ENCODE measurements at places on chromosomes 1 and 21. TPM values are rescaled to one million over a fixed set of nuclear protein-coding genes. Genes with fewer than 3 reads are reported as not detected.

DNA sequence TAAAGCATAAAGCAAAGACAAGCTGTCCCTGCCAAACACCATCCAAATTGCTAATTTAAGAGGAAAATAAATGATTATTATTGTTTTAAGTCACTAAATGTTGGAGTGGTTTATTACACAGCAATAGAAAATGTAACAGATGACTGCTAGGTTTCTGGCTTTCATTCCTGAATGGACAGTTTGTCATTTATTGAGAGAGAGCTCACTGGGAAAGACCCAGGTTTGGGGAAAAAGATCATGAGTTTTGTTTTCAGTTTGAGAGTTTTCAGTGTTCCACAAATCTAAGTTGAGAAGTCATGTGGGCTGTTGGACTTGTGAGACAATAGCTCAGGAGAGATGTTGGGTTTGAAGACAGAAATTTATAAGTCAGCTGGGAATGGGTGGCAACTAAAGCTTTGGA is 5.4 kb downstream of the GPA33 start:
- no peak for DNase-seq

GRCh38 chr1:157161901-157162300 is 23.7 kb upstream of the ETV3 start:
- no peak for DNase-seq

- DNase-seq: no peak
Measured at GRCh38 chr21:16418226-16418625, 688.4 kb downstream of the USP25 start.

WNT2B gene
- 1.7 TPM for total RNA-seq

GRCh38 chr1:223771814-223772770 is 59.8 kb downstream of the CAPN2 start:
- DNase-seq: peak; percentile 82

FNDC5 gene
- total RNA-seq: not detected

DNA sequence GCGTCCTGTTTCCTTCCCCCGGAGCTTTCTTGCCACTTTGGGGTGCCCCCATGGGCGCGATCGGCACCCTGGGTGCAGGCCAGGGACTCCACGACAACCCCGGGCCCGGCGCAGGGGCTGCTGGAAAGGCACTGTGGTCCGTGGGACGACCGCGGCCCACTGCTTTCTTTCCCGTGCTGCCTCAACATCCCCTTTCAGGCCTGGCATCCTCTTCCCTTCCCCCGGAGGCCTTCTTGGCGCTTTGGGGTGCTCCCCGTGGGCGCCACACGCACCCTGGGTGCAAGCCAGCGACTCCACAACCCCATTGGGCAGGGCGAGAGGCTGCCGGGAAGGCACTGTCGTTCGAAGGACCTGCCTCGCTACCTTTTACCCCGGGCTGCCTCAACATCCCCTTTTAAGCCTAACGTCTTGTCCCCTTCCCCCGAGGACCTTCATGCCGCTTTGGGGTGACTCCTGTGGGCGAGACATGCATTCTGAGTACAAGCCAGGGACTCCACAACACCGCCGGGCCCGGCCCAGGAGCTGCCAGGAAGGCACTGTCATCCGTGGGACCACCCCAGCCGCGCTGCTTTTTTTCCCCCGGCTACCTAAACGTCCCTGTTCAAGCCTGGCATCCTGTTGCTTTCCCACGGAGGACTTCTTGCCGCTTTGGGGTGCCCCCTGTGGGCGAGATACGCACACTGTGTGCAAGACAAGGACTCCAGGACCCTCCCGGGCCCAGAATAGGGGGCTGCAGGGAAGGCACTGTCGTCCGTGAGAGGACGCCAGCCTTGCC is 137.8 kb downstream of the LIPI start:
- DNase-seq: no peak

DNA sequence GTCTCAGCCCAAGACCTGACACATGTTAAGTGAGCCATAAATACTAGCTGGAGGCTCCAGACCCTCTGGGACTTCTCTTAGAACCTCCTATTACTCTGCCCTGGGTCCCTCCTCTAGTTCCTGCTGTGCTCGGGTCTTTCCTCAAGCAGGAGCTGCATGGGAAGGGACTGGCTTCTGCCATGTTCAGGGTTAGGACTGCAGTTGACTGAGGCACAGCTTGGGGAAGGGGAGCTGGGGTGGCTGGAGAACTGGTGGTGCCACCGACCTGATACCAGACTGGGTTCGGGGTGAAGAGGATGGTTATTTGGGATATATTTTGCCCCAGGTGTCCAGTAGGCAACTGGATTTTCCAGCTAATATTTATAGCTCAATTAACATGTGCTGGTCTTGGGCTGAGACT is 15.7 kb downstream of the HYI start:
- no peak for DNase-seq

C1orf115 gene
- 1.6 TPM for total RNA-seq

PGBD5 gene
- total RNA-seq: 0.83 TPM

DNA sequence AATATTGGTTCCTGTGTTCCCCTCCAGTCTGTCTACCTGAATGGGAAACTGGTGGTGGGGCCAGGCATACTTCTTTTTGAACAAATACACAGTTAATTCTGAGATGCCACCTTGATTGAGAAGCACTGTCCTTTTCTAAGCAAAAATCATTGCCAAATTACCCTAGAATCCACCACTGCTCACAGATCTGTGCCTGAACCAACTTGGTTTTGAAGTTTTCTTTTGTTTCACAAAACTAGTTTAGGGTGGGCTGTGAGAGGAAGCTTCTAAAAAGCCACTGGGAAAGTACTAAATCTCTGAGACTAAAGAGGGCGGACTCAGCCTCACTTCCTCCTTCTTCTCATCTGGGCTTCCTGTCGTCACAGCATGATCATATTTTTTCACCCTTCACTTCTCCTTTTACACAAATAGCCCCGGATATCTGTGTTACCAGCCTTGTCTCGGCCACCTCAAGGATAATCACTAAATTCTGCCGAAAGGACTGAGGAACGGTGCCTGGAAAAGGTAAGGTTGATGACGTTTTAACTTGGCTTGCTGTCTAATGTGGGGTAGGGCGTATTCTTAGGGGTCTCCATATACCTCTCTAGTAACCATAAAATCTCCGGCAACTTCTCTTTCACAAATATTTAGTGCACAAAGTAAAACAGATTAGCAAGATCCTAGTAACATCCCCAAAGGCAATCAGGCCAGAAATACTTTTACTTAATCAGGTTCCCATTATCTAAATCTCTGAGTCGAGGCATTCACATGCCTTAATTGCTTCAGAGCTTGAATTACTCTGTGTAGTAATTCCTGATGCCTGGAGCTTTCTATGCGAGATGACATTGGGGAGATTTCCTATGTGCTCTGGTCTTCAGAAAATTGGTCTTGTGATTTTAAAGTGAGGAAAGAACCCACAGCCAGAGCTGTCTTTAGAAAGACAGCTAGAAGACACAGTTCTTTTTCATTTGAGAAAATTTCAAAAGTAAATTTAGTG is at the start of gene CD53:
CD53 (plus strand) TSS at position 404 of the 976 bp plus-strand sequence. CDS start 18,261 bp downstream, outside the sequence.
- DNase-seq: no peak

DNA sequence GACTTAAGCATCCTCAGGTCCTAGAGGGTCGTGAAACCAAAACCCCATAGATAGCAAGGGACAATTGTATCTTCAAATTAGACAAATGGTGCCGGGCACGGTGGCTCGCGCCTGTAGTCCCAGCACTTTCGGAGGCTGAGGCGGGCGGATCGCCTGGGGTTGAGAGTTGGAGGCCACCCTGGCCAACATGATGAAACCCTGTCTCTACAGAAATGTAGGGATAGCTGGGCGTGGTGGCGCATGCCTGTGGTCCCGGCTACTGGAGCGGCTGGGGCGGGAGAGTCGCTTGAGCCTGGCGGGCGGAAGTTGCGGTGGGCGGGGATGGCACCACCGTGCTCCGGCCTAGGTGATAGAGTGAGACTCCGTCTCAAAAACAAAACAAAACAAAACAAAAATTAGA is 780.6 kb downstream of the BRINP3 start:
- no peak for DNase-seq

DNA sequence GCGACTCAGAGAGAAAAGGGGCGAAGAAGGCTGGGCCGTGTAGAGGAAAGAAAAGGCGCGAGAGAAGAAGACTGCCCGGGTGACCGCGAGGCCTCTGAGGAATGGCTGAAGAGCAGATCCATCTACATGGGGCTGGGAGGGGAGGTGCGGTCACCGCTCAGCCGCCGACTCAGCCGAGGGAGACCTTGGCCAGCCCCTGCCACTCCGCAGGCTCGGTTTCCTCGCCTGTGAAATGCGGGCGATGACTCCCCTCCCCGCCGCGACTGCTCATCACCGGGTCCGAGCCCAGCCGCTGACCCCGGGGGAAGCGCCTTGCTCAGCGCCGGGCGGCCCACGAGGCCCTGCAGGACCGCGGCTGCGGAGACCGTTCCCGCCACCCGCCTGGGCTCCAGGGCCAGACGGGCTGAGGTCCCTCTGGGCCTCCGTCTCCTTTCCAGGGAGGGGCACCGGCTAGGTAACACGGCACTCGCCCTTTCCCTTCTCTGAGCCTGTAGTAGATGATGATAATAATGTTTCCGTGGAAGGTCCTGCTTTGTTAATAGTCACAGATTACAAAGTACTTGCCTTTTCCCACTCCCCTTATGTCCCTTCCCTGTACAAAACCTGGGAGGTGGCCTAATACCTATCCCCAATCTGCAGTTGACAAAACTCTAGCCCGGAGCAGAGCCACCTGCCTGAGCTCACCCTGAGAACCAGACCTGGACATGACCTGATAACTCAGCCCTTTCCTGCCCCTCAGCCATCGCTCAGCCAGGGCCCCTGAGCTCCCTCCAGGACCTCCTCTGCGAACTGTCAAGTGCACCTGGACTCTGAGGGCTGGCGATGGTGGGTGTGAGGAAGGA is 1.6 kb upstream of the BSND start:
- no peak for DNase-seq

DNA sequence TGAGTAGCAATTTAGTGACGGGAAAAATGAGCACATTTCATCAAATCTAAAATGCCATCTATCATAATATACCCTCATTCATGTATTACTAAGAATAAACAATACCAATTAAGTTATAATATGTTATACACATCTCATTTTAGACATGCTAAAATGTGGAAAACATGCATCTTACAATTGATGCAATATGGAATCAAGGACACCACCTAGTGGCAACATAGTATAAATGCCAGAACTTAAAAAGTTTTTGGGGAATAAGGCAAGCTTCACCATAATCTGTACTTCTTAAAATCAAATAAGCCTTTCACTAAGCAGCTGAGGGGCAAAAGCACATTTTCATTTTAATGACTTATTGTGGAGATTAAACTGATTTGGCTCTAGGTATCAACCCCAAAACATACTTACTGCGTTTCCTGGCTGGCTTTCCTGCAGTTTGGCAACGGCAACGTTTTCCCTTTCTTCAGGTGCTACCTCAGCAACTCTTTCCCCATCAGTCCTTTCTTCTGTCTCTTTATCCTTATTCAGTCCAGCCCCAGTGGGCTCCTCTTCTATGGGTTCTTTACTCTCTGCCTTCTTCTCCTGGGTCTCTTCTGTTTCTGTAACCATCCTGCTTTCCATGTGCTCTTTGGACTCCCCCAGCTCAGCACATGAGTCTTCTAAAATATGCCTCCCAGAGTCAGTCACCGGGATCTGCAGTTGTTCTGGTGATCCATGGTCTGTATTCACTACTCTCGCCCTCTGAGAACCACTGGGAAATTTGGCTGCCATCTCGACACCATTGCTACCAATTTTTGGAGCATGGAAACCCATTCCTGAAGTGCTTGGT is 11.4 kb downstream of the SDE2 start:
- DNase-seq: peak; percentile 77

DNA sequence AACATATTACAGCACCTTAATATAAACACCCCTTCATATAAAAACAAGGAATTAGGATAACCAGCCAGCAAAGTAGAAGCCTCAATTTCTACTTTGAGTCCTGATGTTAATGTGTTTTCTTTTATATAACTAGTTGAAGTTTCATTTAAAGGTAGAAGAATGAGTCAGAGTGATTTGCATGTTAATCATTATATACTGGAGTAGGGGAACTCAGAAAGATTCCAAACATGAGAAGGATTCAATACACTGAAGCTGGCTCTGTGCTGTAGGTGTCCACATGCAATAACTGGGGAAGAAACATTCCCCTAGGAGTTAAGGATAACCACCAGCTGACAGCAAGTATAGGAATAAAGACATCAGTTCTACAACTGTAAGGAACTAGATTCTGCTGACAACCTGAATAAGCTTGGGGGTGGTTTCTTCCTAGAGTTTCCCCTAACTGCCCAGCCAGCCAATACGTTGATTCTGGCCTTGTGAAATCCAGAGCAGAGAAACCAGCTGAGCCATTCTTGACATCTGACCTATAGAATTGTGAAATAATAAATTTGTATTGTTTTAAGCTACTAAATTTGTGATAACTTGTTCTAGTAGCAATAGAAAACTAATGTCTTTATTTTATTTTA is 33.4 kb upstream of the RNPC3 start:
- DNase-seq: no peak

DNA sequence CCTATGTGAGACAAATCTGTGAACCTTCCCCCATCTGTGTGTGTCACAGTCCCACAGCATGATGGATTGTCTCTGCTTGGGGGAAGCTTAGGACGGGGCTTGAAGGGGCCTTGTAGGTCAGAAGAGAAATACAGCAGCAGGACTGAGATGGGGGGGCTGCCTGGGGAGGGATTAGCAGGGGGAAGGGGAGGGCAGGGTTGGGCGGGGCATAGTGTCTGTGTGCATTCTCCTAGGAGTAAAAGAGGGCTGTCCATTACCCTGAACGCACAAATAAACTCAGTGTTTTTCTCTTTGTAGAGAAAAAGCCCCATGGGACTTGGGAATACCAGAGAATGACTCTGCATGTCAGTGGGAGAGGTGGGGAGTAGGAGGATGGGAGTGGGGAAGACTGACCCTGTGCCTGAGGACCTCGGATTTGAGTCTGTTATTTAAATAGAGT is 16.4 kb downstream of the RNF220 start:
- no peak for DNase-seq

NBPF4 gene
- total RNA-seq: not detected

GRCh38 chr1:198320759-198321158 is 164.0 kb downstream of the NEK7 start:
- DNase-seq: no peak

KIF17 gene
- 1.9 TPM for total RNA-seq

- DNase-seq: peak; percentile 65
Measured at GRCh38 chr1:61692155-61692800, 32.7 kb downstream of the TM2D1 start.

COL6A1 gene
- 3.2 TPM for total RNA-seq

PSRC1 gene
- 13.0 TPM for total RNA-seq

- DNase-seq: no peak
Measured at GRCh38 chr1:2975466-2976179, 45.6 kb upstream of the ACTRT2 start.

- DNase-seq: peak; percentile 89
Measured at GRCh38 chr1:112904071-112904830, 51.7 kb downstream of the SLC16A1 start.

Data from MCF 10A (cell line).